CD14-positive monocyte (primary cell): ENCODE measurements at places on chromosomes 11 and 22.

DNA sequence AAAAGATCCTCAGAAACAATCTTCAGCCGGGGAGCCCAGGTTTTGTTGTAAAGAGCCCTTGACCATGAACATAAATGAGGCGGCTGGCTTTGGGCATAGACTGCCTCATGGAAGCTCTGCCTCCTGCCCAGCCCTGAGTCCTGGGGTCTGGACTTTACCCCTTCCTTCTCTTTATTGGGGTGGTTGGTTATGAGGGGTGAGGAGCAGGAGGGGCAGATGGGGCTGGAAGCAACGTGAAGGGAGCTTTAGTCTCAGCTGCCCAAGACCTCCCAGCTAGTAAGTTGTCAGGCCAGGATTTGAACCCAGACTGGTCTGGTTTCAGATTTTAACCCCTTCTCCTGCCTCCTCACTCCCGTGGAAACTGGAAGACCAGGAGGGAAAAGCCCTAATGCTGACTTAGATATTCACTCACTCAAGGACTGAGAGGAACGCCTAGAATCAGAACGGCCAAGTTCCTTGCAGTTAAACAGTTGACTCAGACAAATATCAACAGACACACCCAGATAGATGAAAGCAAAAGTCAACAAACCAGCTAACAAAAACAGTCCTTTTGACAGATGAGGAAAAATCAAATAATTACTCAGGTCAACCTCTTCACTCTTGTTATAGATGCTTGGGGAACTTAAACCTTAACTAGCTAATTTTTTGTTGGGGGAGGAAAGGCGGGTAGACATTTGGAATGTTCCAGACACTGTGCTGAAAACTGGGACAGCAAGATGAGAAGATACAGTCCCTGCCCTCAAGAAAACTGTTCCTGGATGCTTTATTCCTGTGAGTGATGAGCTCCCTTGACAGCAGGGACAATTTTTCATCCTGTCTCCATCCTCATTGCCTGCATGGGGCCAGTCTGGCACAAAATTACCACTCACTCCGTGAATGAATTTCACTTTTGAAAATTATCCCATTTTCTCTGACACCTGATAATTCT lies 20.8 kb upstream of the ARRB1 start:
- no peak for DNase-seq

DNA sequence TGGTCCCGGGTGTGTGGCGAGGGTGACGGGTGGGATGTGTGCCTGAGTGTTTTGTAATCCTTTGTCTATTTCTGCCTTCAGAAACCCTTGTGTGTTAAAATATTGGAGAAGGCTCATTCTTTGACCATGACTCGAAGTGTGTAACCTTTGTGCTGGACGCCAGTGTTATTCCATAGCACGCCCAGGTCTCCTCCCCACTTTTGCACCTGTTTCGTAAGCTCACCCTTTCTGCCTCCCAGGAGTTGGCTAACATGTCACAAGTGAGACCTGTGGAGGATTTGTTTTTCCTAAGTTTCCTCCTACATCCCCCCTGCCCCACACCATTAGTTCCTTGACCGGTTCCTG lies 382 bp downstream of the C11orf54 start:
- no peak for DNase-seq

- no peak for DNase-seq
Measured at GRCh38 chr11:118064956-118065355, 11.9 kb upstream of the TMPRSS4 start.

GRCh38 chr11:27612932-27613880 lies 87.0 kb downstream of the BDNF start:
- no peak for DNase-seq

DNA sequence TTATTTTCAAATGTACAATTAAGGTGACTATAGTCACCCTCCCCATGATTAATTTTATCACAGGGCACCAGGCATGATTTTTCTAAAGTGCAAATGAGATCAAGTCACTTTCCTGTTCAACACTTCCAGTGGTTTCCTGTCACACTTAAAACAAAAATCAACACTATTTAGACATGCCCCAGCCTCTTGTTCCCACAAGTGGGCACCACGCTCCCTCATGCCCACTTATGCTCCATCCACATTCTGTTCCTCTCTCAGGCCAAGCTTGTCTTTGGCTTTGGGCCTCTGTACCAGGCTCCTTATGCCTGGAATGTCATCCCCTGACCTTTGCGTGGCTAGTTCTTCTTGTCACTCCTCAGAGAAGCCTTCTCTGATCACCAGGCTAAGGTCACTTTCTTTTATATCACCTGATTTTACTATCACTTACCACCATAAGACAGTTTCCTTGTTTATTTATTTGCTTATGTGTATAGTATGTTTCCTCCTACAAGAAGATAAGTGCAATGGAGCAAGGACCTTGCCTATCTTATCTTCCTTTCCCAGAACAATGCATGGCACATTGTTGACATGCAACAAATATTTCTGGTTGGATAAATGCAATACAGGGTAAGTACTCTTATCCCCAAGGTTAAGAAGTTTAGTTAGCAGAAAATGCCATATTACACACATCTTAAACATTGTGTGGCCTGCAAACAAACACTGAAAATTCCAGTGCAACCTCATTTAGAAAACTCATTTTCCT lies 50.9 kb upstream of the PANX1 start:
- no peak for DNase-seq

- no peak for DNase-seq
Measured at GRCh38 chr11:14320020-14320419, 39.0 kb downstream of the RRAS2 start.

GRCh38 chr11:128061281-128061871 lies 526.0 kb downstream of the ETS1 start:
- DNase-seq: no peak

DNA sequence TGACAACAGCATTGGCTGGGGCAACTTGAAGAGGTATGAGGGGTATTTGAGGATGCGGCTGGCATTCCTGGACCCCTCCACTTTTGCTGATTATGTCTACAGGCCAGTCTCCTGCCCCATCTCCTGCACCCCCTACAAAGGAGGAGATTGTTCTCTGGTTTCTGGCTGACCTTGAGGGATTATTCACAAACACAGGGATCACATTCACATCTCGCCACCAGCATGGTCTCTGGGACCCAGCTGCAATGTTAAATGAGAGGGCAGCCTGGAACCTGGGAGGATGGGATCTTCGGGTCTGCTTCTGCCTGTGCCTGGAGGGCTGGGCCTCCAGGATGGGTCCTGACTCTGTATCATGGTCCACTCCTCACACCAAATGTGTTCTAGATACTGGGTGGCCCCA lies 32.8 kb upstream of the MYEOV start:
- DNase-seq: no peak

DNA sequence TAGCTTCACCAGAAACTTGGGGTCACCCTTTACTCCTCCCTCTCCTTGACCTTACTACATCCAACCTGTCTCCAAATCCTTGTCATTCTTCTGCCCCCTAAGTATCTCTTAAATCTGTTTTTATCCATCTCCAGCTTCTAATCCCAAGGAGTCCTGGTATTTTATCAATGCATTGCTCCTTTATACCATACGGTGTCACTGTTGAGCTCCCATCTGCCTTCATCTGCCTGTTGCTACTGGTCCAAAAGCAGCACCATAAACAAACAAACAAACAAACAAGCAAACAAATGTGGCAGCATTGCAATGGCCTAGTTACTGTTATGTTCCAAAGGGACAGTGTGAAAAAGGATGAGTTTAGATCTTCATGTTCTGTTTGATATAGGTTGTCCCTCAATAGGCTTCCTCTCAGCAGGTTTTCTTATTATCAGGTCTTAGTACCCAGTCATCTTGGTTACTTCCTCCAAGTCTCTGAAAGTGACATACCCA lies 34.2 kb downstream of the DNHD1 start:
- DNase-seq: peak; percentile 25

GRCh38 chr11:24181395-24182047 lies 315.3 kb upstream of the LUZP2 start:
- DNase-seq: no peak

- no peak for DNase-seq
Measured at GRCh38 chr11:11985016-11985715, 23.3 kb downstream of the DKK3 start.

GRCh38 chr11:101803651-101804050 lies 111.2 kb upstream of the CEP126 start:
- no peak for DNase-seq

- DNase-seq: no peak
Measured at GRCh38 chr11:85495918-85496317, 131.2 kb downstream of the DLG2 start.

- DNase-seq: no peak
Measured at GRCh38 chr11:58647866-58648265, 25.4 kb downstream of the CNTF start.

GRCh38 chr11:68855205-68855981 lies 13.7 kb upstream of the CPT1A start:
- DNase-seq: peak; percentile 57

DNA sequence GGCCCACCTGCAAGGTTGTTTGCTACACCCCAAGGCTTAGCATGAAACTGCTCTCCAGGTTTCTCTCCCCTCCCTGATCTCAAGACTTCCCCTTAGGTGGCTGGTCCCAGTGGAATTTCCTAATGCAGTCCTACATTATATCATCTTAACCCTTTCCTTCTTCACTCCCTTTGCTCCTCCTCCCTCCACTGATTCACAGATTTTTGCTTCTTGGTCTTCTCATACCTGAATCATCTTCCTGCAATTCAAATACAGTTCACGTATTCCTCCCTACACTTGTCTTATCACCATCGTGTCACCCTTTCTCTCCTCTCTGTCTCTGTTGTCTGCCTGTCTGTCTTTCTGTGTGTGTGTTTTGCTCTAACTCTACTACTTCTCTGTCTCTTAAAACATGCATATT lies 17.0 kb downstream of the MMP10 start:
- DNase-seq: no peak

- no peak for DNase-seq
Measured at GRCh38 chr11:76397383-76397782, 16.3 kb downstream of the GVQW3 start.

- DNase-seq: no peak
Measured at GRCh38 chr11:14261066-14261465, 97.9 kb downstream of the RRAS2 start.

- DNase-seq: no peak
Measured at GRCh38 chr11:35267504-35267903, 128.5 kb downstream of the CD44 start.

- no peak for DNase-seq
Measured at GRCh38 chr11:27558401-27558800, 51.8 kb upstream of the LIN7C start.

GRCh38 chr11:134155946-134156865 lies 67.6 kb downstream of the NCAPD3 start:
- no peak for DNase-seq

DNA sequence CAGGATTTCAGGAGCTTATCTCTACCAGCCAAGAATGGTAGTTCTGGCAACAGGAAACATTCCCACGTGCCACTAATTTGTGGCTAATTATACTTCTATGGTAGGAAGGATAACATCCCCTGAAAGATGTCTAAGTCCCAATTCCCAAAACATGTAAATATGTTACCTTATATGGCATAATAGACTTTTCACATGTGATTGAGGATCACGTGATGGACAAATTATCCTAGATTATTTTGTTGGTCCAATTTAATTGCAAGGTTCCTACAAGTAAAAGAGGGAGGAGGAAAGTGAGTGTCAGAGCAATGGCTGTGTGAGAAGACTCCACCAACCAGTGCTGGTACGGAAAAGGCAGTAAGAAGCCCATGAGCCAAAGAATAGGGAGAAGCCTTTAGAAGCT lies 9.9 kb upstream of the MSANTD4 start:
- no peak for DNase-seq

DNA sequence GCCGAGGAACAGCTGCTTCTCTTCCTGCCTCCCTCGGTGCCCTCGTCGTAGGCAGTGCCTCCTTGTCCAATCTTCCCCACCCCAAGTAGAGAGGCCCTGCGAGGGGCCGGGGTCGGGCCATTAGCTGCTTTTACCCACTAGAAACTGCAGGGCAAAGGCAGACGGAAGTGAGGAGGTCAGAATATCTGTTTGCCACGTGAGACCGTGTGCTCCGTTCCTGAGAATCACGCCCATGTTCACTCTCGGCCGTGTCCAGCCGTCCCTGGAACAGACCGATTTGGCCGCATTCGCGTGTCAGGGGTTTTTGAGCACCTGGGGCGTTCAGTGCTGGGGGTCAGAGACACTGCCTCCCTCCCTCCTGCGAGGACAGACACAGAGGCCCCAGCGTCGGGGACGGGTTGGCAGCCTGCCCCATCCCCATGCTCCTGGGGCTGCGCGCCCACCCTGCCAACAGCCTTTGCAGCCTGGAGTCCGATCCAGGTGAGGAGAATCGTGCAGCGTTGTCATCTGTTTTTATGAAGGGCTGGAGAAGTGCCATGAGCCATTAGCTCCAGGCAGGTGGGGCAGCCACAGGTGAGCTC lies 982.2 kb downstream of the BRD1 start:
- no peak for DNase-seq

GRCh38 chr11:96538104-96538503 lies 148.3 kb downstream of the JRKL start:
- DNase-seq: no peak

GRCh38 chr11:102134597-102134996 lies 24.4 kb downstream of the YAP1 start:
- no peak for DNase-seq

- peak; percentile 19 for DNase-seq
Measured at GRCh38 chr11:77071671-77072605, 5.2 kb downstream of the CAPN5 start.

DNA sequence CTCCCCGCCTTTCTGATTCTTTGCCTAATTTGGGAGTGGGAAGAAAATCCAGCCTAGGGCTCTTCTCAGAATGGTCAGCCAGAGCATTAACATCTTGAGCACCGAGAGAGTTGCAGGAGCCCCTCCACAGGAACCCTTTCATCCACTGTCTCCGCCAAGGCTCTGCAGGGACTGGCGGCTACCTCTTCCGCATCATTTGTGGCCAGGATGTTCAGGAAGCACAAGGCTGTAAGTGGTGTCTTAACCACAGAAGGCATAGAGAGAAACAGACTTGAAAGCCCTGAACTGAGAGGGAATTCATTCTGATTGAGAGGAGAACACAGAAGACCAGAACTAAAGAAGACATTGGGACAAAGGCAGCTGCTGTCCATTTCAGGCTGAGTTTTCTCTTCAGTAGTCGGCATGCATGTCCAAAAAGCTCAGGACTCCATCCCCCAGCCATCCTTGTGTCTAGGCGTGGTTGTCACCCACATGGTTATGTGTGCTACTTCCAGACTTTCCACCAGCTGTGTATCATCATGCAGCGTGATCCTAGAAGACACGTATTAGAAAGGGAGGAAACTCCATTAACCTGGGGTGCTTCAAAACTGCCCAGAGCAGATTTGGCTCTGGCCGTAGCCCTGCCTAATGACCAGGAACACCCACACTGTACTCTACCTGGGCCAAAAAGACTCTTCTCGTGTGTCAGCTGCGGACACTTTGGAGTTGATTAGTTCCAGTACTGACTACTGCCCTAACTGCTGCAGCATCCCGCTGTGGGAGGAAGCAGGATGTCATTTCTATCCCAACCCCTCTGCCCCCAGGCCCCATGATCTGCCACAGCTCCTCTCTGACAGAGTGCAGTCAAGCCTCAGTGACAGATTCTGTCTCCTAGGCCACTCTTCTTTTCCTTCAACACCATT lies 725.1 kb downstream of the NTM start:
- no peak for DNase-seq

- no peak for DNase-seq
Measured at GRCh38 chr11:19966441-19966840, 193.8 kb downstream of the DBX1 start.

GRCh38 chr11:117918366-117919255 lies 10.6 kb downstream of the TMPRSS13 start:
- no peak for DNase-seq
